ENCODE measurements at places on chromosomes 3 and 15.
A peak's percentile ranks its signal among the peaks of the same experiment; 100 is the strongest.

DNA sequence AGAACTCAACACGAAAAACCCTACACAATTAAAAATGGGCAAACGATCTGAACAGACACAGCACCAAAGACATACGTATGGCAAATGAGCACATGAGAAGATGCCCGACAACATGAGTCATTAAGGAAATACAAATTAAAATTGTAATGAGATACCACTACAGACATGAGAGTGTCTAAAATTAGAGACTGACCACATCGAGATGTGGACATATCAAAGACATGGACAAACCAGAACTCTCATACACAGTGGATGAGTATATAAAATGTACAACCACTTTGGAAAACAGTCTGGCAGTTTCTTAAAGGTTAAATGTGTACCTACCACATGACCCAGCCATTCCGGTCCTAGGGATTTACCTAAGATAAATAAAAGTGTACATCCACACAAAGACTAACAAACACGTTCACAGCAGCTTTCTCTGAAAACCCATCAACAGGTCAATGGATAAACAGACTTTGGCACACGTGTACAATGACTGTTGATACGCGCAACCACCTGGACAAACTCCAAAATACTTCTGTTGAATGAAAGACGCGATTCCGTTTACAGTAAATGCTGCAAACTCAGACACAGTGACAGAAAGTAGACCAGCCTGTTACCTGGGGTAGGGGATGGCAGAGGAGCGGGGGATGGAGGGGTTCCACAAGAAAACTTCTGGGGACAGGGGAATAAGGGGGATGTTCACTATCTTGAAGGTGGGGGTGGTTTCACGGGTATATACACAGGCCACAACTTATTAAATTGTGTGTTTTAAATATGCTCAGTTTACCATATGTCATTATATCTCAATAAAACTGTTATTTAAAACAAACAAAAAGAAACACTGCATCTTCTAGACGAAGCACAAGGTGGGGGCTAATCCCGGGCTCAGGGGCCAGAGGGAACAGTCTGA lies 2.1 kb downstream of the TNK2 start:
- peak; percentile 62 for DNase-seq

DNA sequence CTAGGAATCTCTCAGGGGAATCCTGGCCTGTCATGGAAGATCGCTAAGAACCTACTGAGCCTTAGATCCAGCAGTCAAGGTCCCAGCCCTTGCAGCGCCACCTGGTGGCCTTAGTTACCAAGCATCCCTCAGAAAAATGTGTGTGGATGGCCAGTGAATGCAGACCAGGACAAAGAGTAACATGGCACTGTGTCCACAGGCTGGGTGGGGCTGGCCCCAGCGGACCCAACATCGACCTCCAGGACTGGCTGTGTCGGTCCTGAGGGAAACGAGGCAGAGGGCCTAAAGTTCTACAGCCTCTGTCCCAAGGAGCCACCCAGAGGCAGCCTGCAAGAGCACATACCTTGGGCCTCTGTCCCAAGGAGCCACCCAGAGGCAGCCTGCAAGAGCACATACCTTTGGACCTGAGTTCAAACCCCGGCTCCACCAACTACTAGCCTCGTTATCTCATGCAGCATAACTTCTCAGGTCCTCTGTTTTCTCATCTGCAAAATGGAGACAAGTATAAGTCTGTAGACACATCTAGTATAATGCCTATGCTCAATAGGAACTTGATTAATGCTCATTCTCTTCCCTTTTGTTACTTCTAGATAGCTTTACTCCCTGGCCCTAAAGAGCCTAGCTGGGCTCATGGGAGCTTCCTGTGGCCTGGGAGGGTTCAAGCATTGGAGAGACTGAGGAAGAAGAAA lies 57.5 kb upstream of the HERC1 start:
- peak; percentile 92 for DNase-seq

DNA sequence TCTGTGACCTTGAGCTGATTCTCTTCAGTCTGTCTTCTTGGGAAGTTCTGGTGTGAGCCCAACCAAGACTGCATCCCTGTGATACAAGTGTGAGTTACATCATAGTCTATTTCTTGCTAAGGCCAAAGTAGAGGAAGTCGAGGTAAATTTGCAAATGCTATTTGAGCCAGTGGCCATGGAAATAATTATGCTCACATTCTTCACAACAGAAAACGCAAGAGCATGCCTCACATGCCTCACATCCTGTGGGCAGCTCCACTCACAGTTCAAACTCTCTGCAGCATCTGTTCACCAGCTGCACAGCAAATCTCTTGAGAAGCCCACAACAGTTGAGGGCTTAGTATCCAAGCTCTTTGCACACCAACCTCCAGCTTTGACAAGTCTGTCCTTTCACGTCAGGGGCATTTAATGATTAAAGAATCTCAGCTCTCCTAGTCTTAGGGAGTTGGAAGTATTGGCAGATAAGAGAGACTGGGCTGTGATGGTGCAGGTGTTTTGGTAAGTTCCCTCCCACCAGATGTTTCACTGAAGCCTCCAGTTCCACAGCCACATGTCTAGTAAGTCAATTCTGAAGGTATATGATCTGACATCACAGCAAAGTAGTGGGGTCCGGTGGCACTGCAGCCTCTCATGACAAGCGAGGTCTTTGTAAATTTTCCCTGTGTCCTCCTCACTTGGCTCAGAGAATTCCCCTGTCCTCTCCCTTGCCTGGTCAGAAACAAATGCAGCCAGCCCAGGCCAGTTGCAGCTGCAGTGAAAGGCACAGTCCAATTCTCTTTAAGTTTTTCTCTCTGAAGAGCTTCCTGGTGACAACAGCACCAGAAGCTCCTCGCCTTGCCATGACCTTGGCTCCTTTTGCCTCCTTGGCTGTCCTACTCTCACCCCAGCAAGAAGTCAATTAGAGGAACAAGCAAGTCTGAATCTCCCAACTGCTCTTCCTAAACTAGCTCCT lies 166.1 kb downstream of the SSR3 start:
- DNase-seq, result no peak

DNA sequence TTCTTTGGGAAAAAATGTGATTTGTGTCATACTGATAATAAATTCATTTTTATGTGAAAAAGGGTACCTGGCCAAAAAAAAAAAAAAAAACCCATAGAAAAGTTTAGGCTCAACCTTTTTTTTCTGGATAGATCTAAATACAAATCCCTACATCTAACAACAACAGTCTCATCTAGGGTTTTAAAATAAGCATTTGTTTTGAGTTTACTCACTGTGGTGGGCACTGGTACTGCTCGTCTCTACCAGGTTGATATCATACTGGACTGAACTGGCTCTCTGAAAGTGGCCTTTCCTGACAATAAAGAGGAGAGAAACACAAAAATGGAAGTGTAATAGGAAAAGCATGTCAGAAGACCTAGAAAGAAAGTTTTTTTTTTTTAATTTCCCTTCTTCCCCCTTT lies 52.0 kb downstream of the FBXO22 start:
- no peak for DNase-seq

- no peak for DNase-seq
Measured at GRCh38 chr3:55491296-55491816, 4.2 kb upstream of the WNT5A start.

GRCh38 chr3:141174674-141175073 lies 57.0 kb upstream of the PXYLP1 start:
- no peak for DNase-seq

- DNase-seq, result no peak
Measured at GRCh38 chr3:128307781-128308469, 154.6 kb downstream of the EEFSEC start.

- DNase-seq, result no peak
Measured at GRCh38 chr3:195080125-195080524, 190.8 kb downstream of the XXYLT1 start.

- DNase-seq, result peak; percentile 77
Measured at GRCh38 chr15:88897456-88898194, 2.3 kb upstream of the HAPLN3 start.

- DNase-seq, result no peak
Measured at GRCh38 chr3:134680796-134681521, 30.1 kb upstream of the KY start.

- no peak for DNase-seq
Measured at GRCh38 chr3:71258116-71258515, 325.4 kb downstream of the FOXP1 start.

GRCh38 chr3:174758943-174759342 lies 100.2 kb upstream of the NAALADL2 start:
- DNase-seq, result no peak

DNA sequence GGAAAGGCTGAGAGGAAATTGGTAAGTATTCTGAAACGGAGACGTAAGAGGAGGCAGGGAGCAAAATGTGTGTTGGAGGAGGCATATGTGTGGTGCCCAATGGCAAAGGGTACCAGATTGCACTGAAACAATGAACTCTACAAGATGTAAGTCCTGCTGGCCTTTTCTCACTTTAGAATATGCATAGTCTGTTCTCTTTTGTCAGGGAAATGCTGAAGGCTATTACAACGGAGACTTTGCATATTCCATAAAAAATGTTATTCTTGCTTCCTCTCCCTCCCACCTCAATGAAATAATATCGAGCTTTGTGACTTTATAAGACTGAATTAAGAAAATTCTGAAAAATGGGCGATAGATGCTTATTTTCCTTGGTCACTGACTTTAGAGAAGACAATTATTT lies 85.9 kb downstream of the PEX5L start:
- DNase-seq, result no peak

GRCh38 chr3:187783098-187783497 lies 37.8 kb upstream of the BCL6 start:
- peak; percentile 53 for DNase-seq

DNA sequence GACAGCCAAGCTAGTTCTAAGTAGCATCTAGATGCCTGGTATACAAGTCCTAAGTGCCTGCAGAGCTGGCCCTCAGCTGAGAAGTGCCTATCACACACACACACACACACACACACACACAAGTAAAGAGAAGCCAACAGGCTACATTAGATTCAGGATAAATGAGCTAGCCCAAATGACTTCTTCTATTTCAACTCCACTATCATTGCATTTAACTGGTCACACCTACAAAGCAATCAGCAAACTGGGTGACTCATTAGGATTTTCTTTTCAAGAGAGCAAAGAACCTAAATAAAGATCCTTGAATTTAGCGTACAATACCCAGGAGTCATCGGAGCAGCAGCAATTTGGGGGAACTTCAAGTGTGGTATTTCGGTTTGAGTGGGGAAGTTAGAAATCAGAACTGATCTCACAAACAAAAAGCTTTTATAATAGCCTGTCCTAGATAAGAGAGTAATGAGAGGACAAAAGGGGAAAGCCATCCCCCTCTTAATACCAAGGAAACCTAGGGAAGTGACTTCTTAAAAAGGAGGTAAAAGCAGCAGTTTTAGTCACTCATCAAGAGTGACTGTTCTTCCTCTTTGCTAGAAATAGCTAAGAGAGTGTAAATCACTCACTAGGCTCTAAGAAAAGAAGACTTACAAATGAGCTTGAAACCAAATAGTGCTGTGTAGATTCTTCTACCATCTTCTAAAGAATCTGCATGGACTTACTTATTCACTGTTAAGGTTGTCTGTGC lies 112.7 kb downstream of the TNIK start:
- DNase-seq, result peak; percentile 55

GRCh38 chr3:63960048-63960711 lies 48.0 kb upstream of the SCAANT1 start:
- DNase-seq, result peak; percentile 64

- DNase-seq, result no peak
Measured at GRCh38 chr3:194565597-194566190, 67.5 kb downstream of the TMEM44 start.

- DNase-seq, result no peak
Measured at GRCh38 chr3:138971766-138972320, 24.8 kb downstream of the FOXL2NB start.

GRCh38 chr3:38141952-38142273 lies 3.5 kb downstream of the MYD88 start:
- no peak for DNase-seq

DNA sequence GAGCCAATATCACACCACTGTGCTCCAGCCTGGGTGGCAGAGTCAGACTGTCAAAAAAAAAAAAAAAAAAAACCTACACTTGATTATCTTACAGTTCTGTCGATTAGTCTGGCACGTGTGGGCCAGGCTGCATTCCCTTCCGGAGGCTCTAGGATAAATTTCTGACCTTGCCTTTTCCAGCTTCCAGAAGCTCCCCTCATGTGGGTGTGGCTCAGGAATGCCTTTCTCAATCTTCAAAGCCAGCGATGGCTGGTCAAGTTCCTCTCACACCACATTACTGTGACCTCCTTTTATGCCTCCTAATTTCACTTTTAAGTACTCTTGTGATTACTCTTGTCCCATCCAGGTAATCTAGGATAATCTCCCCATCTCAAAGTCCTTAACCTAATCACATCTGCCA lies 58.2 kb upstream of the DUT start:
- no peak for DNase-seq

DNA sequence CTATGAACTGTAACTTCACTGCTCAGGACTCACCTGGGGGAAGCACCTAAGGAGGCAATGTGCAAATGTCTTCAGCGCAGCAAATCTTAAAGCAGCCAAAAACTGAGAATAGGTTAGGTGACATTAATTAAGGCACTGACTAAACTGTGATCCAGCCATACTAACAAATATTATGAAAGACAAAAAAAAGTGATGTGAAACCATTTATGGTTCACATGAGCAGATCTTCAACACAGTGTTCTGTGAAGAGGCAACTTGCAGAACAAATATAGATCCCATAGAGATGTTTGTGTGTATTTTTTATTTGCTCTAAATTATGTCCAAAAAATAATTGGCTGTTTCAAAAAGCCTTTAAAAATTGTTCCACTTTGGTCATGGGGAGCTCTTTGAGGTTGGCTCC lies 24.1 kb upstream of the MITF start:
- no peak for DNase-seq

- no peak for DNase-seq
Measured at GRCh38 chr3:80060664-80061063, 292.9 kb upstream of the ROBO1 start.

GRCh38 chr3:39541917-39542329 lies 74.4 kb downstream of the MOBP start:
- DNase-seq, result peak; percentile 16

DNA sequence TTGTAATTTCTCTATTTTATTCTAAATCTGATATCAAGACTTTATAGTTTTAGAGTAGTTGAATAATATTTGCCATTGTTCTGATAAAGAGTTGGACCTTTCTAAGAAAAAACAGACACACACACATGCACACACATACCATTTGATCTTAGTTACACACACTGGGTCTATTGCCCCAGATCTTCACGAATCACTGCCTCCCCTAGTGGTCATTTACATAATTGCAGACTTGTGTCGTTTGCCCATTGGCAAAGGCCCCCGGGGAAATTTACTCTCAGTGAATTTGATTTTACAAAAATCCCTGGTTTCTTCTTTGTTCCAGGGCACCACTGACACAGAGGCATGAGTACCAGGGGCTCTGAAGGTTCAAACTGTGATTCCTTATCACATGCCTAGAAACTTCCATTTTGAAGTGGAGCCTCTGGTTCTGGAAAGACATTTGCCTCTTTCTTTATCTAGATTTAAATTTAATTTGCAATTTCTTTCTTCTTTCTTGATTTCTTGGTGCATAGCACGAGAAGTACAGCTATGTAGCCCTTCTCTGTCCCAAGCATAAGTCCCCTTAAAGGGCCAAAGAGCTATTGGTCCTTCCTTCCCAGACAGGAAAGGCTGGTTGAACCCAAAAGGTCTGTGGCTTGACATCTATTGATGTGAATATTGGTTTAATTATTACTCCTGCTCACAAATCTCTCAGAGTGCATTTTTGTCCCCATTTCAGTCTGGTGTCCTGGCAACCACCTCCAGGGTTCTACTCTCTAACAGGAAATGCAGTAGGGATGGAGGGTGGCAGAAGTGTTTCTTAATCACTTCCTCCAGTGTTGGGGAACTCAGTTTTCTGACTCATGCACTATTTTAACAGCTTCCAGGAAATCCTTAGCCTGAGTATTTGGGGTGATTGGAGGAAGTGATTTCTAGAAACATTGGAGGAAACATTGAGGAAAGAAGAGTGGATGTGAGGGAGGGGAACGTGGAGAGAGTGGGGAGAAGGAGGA lies 32.4 kb upstream of the SLC6A11 start:
- peak; percentile 55 for DNase-seq

- no peak for DNase-seq
Measured at GRCh38 chr15:39657668-39658067, 76.8 kb downstream of the THBS1 start.
